Stimulated activated naive CD8-positive, alpha-beta T cell treated with anti-CD3 and anti-CD28 coated beads, Interleukin-15, amount 100 ng/mL, for 72 hours (primary cell): ENCODE measurements at places on chromosomes 3 and 15.
A peak's percentile ranks its signal among the peaks of the same experiment; 100 is the strongest.

- no peak for DNase-seq
Observed at GRCh38 chr3:65540666-65541065, 498.1 kb downstream of the MAGI1 start.

- DNase-seq, result no peak
Observed at GRCh38 chr3:117252208-117252607, 542.6 kb downstream of the TUSC7 start.

DNA sequence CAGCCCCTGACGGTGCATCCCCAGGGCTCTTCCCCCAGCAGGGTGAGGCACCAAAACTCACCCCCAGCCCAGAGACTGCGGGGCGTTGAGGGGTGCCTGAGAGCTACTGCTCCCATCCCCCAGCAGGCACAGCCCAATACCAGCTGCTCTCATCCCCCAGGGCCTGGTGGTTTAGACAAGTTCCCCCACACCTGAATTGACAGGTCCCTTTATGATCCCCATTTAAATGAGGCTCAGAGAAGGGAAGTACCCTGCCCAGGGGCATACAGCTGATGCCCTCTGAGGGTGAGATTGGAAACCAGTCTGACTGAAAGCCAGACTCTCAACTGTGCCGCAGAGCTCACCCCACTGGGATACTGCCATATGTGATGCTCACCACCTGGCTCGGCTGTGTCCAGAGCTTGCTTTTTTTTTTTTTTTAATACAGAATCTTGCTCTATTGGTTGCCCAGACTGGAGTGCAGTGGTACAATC lies 20.1 kb downstream of the DUSP7 start:
- DNase-seq, result no peak

DNA sequence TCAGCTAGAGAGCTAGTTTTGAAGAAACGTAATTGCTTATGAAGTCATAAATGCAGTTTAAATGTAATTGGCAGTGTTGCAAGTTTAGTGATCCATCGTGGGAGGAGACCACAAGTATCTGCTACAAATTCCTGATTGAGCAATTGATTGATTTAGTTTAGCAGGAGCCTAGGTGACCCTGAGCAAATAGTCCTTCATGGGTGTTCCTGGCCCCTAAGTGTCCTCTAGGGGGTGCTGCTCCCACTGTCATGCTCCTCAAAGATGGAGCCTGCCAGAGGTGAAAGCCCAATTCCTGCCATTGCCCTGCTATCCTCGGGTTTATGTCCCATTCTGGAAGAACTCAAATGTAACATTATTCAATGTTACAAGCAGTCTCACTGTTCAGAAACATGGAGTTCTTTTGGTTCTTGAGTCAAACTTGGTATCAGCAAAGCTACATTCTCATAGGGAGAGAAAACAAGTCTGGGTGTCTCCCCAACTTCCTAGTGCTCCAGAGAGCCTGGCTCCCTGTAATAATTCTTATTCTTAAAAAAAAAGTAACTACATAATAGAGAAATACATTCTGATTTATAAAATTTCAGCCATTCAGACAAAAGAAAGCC lies 29.8 kb upstream of the SENP5 start:
- DNase-seq, result peak; percentile 68

DNA sequence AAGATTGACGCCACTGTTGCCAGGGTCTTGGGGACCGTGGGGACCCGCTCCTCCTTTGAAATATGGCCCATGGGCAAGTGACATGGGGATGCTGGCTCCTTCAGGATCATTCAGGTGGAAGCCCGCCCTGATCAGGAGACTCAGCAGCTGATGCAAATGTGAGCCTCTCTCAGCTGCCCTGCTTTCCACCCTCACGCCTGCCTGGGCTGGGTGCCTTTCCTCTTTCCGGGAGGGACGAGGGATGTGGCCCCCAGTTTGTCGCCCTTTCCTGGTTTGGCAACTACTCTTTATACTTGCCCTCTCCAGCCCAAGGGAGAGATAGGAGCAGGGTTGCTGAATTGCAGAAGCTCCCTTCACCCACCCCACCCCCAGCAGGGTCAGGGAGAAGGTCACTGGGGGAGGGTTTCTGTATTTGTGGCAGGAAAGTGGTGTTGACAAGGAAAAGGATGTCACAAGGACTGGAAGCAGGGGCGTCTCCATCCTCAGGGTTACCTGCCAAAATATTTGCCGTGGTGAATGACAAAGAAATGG lies 21.8 kb downstream of the DNASE1L3 start:
- DNase-seq, result no peak

DNA sequence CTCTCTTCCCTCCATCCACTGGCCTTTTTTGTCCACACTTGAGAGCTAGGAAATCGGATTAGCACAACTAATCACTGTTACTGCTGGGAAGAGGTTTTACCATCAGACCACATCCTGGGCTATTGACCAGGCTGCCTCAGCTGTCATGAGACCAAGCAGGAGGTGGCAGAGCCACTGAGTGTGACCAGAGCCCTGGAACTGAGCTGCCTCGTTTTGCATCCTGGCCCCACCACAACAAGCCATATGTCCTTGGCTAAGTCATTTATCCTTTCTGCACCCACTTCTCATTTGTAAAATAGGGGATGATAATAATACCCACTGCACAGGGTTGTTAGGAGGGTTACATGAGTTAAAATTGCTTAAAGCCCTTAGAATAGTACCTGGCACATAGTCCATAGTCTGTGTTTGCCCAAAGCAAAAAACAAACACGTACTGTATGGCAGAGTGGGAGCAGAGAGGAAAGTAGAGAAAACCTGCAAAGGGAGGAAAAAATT lies 34.1 kb downstream of the TMEM158 start:
- no peak for DNase-seq

GRCh38 chr15:22888120-22888859 lies 49.8 kb downstream of the NIPA2 start:
- no peak for DNase-seq

- no peak for DNase-seq
Observed at GRCh38 chr15:78663703-78664102, 22.7 kb upstream of the CHRNB4 start.

- DNase-seq, result no peak
Observed at GRCh38 chr3:95401693-95402092, 1338.8 kb downstream of the NSUN3 start.

DNA sequence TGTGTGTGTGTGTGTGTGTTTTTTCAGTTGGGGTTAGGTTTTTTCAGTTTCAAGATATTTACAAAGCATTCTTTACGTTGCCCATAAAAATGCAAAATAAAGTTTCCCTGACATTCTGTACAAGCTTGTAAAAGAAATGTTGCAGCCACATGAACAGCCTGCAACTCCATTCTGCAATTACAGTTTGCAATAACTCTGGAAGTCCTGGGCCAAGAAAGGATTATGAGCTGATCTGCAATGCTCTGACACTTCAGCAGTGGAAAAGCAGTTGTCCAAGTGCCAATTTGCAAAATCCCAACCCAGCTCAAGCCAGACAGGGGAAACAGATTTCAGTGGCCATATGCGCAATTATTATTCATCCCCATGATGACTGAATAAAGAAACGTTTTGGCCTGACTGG lies 322.1 kb downstream of the MEX3B start:
- DNase-seq, result no peak

- DNase-seq, result no peak
Observed at GRCh38 chr15:63353887-63354286, 27.8 kb downstream of the CA12 start.

GRCh38 chr3:33833408-33834095 lies 35.1 kb downstream of the PDCD6IP start:
- no peak for DNase-seq

- no peak for DNase-seq
Observed at GRCh38 chr3:167712445-167712844, 22.2 kb downstream of the PDCD10 start.

DNA sequence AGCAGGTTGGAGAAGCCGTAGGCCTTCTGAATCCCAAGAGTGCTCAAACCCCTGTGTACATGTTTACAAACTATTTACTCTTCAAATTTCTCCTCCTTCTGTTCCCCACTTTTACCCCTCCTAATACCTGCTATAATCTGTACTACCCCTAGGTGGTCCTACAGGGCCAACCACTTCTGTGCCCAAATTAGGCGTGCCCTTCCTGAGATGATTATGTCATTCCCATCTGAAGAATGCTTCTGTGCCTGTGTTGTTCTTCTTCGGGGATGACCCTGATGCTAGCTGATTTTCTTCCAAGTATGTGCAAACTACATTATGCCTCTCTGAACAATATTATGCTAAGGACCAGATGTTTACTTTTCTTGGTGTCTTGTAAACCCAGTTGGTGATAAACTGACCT lies 20.5 kb downstream of the RBP2 start:
- DNase-seq, result no peak

DNA sequence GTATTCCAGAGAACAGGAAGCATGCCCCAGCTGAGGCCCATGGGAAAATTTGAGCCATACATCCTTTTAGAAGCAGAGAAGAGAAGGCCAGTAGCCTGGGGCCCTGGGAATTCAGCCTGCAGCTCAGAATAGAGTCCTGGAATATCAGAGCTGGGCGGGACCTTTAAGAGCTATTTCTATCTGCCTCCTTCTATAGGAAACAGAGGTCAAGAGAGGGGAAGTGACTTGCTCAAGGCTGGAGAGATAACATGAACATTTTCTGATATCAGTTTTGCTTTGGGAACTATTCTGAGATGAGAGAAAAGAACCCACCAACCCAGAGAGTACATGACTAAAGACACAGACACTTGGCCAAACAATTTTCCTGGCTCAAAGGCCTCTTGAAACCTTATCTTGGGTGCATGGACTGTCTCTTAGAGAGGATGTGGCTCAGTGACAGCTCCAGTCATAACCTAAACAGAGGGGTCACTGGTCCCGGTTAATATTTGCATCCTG lies 26.0 kb downstream of the MASP1 start:
- DNase-seq, result no peak

- no peak for DNase-seq
Observed at GRCh38 chr3:37627951-37628620, 233.6 kb upstream of the CTDSPL start.

GRCh38 chr15:48040166-48040817 lies 80.5 kb upstream of the SLC24A5 start:
- DNase-seq, result no peak

DNA sequence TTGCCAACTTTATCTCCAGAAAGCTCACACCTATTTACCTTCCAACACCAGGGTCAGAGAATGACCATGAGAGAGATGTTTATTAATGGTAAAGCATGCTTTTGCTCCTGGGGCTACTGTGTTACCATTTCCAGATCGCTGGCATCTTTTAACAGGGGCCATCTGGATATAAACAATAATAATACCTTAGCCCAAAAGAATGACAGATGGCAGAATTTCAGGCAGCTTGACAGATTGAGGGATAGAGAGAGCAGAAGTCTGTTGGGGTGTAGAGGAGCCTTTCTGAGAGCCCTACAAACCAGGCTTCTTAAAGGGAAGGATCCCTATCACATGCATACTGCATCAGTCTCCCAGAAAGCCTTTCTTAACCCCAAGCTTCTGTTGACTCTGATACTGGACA lies 17.7 kb downstream of the RBP1 start:
- no peak for DNase-seq

DNA sequence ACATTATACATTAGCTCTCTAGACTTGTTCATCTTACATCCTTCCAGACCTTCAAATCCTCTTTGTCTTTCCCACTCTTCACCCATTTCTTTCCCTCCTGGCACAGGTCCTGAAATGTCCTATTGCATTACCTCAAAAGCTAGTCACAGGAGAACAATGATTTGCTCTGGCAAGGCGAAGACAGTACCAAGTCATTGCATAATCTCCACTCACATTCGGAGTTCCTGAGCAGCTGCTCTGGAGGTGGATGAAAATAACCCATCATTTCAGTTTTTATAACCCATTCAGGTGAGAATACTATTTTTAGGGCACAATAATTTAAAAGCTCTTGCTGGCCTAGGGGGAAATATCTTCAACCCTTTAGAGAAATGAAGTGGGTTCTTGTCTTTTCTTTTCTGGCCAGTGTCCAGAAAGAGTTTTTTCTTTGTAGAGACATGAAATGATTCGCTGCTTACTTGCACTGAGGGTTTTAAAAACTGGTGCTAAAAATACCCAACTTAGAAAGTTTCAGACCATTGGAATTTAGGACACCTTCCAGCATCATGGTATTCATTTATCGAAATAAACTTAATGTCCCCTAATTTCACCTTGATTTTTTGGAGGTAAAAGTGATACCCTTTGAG lies 23.4 kb upstream of the DYNC1LI1 start:
- DNase-seq, result no peak

- no peak for DNase-seq
Observed at GRCh38 chr15:37880009-37880834, 54.2 kb upstream of the TMCO5A start.

- DNase-seq, result no peak
Observed at GRCh38 chr15:85691350-85692240, 103.1 kb downstream of the KLHL25 start.

- no peak for DNase-seq
Observed at GRCh38 chr3:125358923-125359322, 16.2 kb downstream of the ZNF148 start.

DNA sequence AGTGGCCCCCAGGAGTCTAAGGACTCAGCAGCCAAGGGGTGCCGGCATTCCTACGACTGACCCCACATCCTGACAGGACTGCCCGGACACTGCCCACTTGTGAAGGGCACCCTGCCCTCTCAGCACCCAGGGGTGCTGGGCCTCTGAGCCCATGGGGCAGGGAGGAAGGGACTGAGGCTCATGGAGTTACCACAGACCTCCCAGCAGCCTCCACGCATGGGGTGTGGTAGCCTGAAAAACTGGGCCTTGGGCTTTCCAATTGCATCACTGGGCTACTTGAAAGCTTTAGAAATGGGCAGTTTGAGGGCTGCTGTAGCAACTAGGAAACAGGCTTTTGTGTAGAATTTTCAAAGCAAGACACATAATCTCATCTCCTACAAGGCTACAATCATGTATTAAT lies 13.2 kb downstream of the TKT start:
- no peak for DNase-seq
